Mammary epithelial cell (primary cell): ENCODE measurements at places on chromosomes 6 and 20.

GRCh38 chr6:56172144-56172543 lies 75.2 kb downstream of the COL21A1 start:
- no peak for DNase-seq

GRCh38 chr6:107730106-107730505 lies 94.0 kb downstream of the SCML4 start:
- DNase-seq: no peak

DNA sequence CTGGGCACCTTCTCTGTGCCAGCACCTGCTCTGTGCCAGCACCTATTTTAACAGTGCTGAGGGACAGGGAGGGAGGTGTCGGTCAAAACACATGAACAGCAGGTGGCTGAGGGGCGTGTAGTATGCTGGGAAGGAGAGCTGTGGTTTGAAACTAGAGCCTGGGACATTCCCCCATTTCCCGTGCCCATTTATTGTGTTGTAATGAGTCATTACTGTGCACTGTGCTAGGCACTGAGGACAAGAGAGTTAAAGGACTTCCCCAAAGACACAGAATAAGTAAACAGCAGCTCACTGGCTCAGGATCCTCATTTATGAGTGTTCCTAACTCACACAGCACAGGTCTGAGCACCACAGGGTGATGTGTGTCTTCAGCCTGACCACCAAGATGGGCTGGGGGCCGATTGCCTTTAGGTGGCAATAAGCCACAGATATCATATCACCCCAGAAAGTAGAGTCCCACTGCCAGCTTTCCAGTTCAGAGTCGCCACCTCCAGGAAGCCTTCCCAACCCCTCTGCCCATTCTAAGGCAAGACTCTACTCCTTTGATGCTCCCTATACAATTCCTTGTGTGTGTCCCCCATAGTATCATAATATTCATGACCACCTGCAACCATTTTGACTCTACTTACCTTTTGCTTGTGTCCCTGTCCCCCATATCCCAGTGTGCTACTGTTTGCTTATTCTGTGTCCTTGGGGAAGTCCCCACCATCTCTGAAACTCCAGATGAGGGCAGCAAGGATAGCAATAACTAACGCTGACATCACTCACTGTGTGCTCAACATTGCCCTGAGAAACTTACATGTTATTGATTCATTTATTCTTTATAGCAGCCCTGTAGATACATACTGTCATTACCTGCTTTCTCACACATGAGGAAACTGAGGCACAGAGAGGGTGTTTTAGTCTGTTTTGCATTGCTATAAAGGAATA lies 87.3 kb downstream of the TOX2 start:
- DNase-seq: no peak

DNA sequence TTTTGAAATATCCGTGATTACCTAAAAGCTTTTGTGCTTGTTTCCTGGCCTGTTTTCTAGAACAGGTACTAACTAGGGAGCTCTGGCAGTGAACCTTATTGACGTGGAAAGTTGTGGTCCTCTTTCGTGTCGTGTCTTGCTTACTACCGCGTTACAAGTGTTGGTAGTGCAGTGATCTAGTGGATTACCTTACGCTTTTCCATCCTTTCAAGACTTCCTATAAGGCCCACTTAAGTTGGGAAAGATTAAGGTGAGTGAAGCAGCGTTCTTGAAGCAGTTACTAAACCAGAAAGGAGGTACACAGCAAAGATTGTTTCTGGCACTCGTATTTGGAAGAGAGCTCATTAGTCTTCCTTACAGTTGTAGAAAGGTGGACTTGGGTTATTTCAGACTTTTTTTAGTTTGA lies 1.9 kb downstream of the PNRC1 start:
- peak; percentile 66 for DNase-seq

GRCh38 chr20:34629342-34629741 lies 47.5 kb downstream of the PIGU start:
- DNase-seq: no peak

- DNase-seq: no peak
These were observed 493.1 kb upstream of the FLRT3 start for GRCh38 chr20:14830466-14830865.

DNA sequence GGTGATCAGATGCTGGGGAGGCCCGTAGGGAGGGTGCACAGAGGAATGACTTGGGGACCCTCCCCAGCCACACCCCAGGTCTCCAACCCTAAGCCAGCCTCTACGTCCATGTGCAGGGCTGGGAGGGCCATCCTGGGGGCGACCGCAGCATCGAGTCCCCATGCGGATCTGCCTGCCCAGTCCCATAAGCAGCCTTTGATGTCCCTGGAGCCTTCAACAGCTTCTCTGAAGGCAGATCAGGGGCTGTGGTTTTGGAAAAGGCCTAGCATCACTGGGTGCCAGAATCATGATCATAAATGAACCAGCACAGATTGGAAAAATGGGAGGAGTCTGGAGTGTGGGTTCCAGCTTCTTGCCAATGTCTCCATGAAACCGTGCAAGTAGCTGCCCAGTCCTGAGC lies 22.9 kb downstream of the TOX2 start:
- DNase-seq: no peak

DNA sequence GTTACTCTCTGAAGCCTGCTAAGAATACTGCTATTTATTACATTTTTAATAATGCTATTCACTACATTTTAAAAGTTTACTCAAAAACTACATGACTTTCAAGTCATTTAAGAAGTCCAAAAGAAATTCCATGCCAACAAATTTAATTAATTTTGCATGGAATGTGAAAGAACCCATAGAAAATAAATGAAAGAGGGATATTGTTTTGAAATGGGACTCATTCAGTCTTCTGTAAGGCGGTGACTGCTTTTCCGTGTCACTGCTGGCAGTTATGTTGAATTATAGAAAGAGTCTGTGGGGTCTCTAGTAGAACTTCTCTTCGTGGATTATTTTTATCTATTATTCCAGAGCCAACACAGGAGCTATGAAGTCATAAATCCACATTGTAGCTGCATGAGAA lies 211.2 kb downstream of the LAMA2 start:
- DNase-seq: no peak

DNA sequence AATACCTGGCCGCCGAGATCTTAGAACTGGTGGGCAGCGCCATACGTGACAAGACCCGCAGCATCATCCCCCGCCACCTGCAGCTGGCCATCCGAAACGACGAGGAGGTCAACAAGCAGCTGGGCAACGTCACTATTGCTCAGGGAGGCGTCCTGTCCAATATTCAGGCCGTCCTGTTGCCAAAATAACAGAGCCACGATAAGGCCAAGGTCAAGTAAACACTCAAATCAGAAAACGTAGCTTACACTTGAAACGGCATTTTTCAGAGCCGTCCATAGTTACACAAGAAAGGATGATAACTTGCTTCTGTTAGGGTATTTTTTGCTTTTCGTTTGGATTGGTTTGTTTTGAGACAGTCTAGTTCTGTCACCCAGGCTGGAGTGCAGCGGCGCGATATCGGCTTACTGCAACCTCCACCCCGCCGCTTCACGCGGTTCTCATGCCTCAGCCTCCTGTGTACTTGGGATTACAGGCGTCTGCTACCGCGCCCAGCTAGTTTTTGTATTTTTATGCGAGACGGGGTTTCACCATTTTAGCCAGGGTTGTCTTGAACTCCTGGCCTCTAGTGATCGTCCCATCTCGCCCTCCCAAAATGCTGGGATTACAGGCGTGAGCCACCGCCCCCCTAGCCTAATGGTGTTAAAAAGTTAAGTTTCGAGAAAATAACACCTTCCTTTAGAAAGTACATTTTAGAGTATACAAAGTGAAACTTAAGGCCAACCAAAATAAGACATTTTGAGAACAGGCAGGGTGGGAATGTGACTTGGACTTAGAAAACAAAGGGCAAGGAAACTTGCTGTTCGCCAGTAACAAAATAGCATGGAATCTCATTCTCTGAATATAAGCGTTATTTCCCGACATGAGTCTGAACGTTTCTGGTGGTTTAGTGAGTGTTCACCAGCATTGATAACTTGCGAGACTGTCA lies 42.8 kb upstream of the HFE start:
- no peak for DNase-seq

- peak; percentile 75 for DNase-seq
These were observed 6.9 kb upstream of the BLCAP start for GRCh38 chr20:37534401-37535157.

GRCh38 chr20:47805951-47806350 lies 20.7 kb upstream of the SULF2 start:
- DNase-seq: no peak

GRCh38 chr6:63214816-63215215 lies 3.5 kb downstream of the FKBP1C start:
- DNase-seq: no peak

DNA sequence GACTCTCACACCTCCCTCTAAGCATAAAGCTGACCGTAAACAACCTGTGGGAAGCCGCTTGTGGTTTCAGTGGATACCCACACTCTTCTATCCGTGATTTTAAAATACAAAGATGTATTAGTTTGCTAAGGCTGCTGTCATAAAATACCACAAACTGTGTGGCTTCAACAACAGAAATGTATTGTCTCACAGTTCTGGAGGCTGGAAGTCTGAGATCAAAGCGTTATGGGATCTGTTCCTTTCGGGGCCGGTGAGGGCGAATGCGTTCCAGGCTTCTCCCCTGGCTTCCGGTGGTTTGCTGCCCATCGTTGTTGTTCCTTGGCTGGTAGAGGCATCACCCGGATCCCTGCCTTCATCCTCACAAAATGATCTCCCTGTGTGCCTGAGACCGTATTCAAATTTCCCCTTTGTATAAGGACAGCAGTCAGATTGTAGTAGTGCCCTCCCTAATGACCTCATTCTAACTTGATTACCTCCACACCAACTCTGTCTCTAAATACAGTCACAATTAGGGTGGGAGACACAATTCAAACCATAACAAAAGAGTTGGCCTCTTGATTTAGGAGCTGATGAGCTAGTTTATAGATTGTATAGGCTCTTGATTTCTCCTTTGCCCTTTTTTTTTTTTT lies 210.6 kb upstream of the SOX4 start:
- no peak for DNase-seq

DNA sequence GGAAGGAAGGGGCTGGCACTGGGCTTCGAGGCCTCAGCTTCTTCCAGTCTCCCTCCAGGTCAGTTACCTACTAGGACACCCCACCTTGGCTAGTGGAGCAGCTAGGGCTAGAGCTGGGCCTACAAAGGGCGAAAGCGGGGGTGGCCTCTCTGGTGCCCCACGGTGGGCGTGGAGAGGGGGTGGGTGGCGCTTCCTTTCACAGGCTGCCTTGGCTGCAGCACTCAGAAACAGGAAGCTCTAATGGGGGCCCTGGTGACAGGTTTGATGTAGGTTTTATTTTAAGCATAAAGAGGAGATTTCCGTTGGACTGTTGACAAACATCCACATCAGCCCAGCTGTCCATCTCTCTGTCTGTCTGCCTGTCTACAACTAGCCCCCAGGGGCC lies 13.4 kb downstream of the FAM110A start:
- DNase-seq: no peak

DNA sequence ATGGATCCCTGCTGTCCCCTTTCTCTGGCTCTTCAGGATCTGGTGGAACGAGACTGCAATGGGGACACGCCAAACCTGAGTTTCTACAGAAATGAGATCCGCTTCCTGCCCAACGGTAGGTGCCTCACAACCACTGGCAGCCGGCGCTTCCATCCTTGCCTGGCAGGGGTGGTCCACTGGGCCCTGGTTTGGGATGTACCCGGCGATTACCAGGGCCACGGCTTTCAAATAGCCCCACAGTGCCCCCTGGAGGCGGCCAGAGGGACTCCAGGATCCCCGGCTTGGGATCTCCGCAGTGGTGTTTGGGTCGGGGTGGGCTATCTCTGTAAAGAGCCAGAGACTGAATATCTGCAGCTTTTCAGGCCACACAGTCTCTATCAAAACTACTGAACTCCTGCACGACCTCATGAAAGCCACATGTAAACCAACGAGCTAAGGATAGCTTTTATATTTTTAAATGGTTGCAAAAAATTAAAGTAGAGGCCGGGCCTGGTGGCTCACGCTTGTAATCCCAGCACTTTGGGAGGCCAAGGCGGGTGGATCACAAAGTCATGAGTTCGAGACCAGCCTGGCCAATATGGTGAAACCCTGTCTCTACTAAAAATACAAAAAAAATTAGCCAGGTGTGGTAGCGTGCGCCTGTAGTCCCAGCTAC lies 3.7 kb downstream of the OGFR start:
- no peak for DNase-seq

DNA sequence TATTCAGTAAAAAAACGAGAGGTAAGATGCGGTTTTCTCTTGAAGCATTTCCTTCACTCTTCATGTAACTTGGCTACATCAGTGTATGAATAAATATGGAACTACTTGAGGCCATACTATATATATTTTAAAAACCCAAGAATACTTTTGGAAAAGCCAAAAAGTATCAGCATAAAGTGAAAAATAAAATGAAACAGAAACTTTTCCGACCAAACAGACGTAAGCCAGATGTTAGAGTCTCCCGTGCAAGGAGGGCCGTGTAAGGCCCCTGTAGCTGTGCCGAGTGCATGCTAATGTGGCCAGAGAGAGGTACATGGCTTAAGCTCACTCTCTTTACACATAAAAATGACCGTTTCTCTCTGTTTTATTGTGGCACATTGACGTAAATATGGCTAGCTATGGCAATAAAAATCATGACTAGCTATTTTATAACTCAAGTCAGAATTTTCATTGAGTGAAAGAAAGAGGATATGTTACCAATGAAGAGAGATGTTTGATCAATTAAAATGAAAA lies 140.1 kb upstream of the GMDS start:
- DNase-seq: no peak

DNA sequence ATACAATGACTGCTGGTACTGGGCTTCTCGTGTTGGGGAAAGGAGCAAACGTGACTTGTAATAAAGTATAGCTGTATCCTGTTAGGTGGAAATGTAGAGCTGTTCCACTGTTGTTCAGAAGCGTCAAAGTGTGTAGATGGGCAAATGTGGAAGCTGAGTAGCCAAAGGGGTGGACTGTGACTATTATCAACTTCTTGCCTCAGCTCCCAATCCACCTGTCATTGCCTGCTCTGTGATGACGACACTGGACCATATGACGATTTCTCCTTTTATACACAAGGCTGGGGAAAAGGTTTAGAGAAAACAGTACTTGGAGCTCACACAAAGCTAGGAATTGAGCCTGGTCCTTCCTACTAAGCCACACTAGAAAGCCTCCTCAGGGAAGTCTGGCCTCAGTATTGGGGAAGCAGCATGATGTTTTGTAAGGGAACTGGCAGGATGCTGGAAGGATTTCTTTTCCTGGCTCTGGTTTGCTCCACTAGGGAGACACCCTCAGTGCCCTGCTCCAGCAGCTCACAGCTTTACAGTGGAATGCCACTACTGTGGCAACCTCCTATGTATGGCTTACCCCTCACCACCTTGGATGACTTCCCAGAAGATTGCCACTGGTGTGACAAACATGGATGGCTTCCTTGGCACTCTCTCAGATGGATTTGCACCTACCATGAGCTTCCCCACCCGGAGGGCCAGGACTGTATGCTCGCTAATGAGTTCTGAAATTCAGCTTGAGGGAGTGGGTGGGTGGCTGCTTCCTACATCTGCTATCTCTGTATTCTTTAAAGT lies 20.0 kb downstream of the CD164 start:
- DNase-seq: no peak
